ENCODE measurements at places on chromosomes 3 and 15. TPM values are rescaled to one million over a fixed set of nuclear protein-coding genes. Genes with fewer than 3 reads are reported as not detected.

Gene ATP8B4
- not detected for total RNA-seq

Gene B3GALNT1
- 22.0 TPM for total RNA-seq

DNA sequence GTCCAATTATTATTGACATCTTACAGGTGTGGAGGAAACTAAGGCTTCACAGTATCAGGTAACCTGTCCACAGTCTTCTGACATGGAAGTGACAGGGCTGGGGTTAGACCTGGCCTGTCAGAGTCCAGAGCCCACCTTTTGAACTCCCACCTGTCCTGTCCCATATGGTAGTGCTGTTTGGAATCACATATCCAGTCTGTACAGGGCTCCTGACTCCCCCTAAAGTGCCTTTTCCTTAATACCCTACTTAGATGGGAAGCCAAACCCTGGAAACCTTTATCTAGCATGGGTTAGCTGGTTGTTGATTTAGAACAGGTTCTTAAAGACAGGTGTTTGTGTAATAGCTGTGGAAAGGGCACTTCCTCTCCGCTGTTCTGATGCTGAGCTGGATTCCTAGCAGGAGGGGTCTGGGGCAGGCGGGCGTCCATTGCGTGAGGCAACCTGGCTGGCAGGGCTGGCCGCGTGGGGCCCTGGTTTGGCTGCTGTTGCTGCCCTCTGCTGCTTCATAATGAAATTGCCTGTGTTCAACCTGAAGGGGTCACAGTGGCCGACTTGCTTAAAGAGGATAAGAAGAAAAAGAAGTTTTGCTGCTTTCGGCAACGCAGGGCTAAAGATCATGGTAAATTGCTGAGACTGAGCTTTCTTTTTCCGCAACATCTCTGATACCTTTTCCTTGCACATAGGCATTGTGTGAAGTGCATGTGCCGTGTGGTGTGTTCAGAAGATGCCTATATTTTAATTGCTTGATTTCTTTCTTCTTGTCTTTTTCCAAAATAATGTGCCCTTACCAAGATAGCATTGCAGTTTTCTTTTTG, 136.2 kb downstream of the CHDH start:
- DNase-seq, result no peak
- no peaks in the 10 kb centered on the region for H3K4me1 ChIP-seq

Gene MELTF
- total RNA-seq, result 5.2 TPM

Gene KCNAB1
- 3.0 TPM for total RNA-seq

DNA sequence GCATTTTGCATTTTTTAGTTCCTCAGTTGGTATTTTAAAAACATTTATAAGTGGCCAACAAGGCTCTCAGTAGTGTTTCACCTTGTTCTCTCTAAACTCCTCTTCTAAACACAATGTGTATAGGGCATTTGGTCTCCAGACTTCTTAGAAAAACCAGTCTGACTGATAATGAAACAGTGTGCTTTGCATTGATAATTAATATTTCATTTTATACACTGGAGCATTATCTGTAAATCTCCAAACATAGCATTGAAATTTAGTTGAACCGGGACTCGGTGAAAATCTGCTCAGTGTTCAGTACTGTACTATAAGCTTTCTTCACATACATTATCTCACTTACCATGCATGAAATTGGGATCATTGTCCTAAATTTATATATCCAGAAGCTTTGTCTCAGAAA, 53.6 kb downstream of the SETD5 start:
- peaks cover 47% of the 10 kb centered on the region for H3K36me3 ChIP-seq
- DNase-seq, result no peak
- no peak overlapping the region for H3K27ac ChIP-seq
- no peaks in the 10 kb centered on the region for H3K27me3 ChIP-seq
- no peaks in the 10 kb centered on the region for H3K4me1 ChIP-seq

DNA sequence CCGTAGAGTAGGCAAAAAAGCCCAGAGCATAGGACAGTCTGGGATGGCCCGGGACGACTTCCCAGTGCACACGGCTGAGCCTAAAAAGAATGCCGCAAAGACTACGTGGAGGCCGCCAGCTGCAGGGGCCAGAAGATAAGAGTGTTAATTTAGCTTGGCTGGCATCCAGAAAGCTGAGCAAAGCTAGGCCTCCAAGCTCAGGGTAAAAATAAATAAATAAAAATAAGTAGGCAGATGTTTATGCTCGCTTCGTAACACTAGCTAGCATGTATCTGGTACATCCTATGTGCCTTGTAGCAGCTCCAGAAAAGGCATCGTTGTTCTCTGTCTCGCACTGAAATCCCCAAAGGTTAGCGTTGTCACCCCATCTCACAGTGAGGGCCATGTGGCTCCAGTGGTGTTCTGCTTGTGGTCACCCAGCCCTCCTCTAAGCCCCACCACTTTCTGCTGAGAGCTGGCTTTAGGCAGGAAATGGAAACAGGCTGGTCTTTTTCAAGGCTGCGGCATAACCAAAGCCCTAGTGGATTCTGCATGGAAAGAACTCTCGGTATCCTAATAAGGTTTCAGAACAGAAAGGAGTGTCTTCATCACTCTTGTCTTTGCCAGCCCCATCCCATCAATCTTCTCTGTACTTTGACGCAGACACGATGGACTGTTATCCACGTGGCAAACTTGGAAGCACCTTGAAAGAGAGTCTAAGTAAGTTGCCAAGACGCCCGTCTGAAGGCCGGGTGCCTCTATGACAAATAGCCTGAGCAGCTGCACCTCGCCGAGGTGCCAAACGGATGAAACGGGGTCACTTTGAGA, 58.1 kb upstream of the MEF2A start:
- H3K4me3 ChIP-seq, result no peak overlapping the region
- no peaks in the 10 kb centered on the region for H3K27me3 ChIP-seq
- H3K27ac ChIP-seq, result peak overlapping the region; percentile 83
- no peak for DNase-seq

DNA sequence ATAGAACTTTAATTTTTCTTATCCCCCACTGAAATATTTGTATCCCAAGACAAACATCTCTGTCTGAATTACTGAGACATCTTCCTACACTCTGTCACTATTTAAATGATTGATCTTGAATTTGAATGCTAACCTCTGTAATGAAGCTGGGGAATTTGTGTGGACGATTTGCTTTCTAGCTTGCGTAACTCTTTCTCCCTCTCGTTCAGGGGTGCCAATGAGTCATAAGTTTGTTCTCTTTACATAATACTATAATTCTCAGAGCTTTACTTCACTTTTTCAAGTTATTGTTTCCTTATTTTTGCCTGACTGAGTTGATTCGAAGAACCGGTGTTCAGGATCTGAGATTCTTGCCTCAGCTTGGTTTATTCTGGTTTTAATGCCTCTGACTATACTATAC, 783.3 kb upstream of the CADM2 start:
- no peak for DNase-seq
- H3K27me3 ChIP-seq, result no peaks in the 10 kb centered on the region
- no peaks in the 10 kb centered on the region for H3K4me1 ChIP-seq
- no peaks in the 10 kb centered on the region for H3K36me3 ChIP-seq
- no peak overlapping the region for H3K4me3 ChIP-seq

Gene PPCDC
- 12.9 TPM for total RNA-seq

Gene HHATL
- not detected for total RNA-seq

Gene SATB1
- 4.4 TPM for total RNA-seq

DNA sequence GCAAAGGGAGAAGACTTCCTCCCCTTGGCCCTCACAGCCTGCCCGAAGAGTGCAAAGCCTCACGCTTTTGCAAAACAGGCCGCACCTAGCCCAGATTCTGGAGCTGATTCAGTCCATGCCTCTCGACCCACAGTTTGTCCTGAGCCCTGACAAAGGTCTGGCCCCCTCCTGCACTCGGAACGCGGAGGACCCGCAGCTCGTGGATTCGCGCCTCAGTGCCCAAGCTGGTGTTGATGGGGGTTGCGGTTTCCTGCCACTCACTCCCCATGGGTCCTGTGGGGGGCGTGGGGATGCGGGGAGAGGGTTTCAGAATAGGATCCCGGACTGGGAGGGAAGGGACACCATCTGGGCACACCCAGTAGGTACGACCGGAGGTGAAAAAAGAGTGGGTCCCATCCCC, 594 bp upstream of the CRABP1 start:
- peaks cover 18% of the 10 kb centered on the region for H3K4me1 ChIP-seq
- H3K27ac ChIP-seq, result no peak overlapping the region
- no peak overlapping the region for H3K4me3 ChIP-seq
- peaks cover 62% of the 10 kb centered on the region for H3K27me3 ChIP-seq

Gene YEATS2
- total RNA-seq, result 38.2 TPM

Gene TTC23
- total RNA-seq, result 27.7 TPM

DNA sequence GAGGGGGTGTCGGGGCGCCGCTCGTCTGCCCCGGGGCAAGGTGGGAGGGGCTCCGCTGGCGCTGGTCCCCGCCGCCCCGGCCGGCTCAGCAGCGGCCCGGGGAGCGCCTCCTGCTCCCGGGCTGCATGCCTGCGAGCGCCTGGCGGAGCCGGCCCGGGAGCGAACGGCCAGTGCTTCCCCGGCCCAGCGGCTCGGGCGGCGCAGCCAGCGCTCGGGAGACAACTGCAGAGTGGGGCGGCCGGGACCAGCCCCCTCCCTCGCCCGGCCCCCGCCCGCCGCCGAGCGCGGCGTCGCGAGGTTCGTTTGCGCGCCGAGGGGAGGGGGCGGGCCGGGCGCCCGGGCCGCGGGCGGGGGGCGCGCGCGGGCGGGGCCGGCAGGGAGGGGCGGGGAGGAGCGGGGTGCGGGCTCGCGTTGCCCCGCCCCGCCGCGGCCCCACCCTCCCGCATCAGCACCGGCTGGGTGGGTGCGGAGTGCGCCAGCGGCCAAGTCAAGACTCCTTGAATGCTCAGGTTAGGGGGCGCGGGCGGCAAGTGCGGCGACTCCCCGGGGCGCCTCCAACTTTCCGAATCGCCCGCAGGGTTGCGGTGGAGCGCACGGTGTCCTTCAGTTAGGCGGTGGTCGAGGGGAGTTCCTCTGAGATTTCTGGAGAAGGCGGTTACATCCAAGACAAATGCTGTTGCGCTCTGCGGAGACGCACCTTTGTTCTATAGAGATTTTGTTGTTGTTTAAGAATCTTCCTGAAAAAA, at the start of gene RGMA:
Gene RGMA, minus strand, starts transcription at position 231 of the 746 bp plus-strand sequence. CDS start 279 bp downstream, outside the sequence.
- H3K36me3 ChIP-seq, result peaks cover 2% of the 10 kb centered on the region
- peaks cover 30% of the 10 kb centered on the region for H3K4me1 ChIP-seq
- H3K27ac ChIP-seq, result peak within 1 kb of the TSS; percentile 28
- H3K27me3 ChIP-seq, result peaks cover 19% of the 10 kb centered on the region
- H3K4me3 ChIP-seq, result peak within 1 kb of the TSS; percentile 77

DNA sequence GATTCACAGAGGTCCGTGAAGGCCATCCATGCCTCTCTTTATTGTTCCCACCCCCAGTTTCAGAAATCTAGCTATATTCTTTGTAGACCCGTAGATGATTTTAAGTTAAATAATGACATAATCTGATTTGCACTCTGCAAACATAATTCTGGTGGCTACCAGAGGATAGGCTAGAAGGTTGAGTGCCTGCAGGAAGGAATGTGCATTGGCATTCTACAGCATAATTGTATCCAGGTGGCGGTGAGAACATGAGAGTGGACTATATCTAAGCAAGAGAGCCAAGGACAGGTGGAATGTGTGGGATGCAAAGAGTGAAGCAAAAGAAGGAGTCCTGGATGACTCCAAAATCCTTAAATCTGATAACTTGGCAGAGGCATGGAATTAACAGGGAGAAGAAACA, 298.5 kb upstream of the MME start:
- DNase-seq, result no peak
- H3K4me1 ChIP-seq, result peaks cover 6% of the 10 kb centered on the region
- H3K27ac ChIP-seq, result no peak overlapping the region
- no peak overlapping the region for H3K4me3 ChIP-seq
- no peaks in the 10 kb centered on the region for H3K36me3 ChIP-seq
- H3K27me3 ChIP-seq, result peaks cover 14% of the 10 kb centered on the region

DNA sequence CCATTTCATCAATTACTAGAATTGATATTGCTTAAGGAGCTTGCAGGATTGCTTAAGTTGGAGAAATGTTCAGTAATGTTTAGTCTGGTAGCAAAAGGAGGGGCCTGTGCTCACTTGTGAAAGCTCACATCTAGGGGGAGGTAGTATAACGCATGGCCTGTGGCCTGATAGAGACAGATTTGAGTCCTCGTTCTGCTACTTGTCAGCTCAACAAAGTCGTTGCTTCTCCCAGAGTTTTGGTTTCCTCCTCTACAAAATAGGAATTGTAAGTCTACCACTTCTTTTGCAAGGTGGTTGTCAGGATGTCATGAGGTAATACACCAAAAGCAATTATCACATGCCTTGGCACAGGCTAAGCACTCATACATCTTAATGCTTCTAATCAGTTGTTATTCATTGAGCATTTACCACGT, 1.3 kb downstream of the ST3GAL6 start:
- peaks cover 19% of the 10 kb centered on the region for H3K27me3 ChIP-seq
- no peak overlapping the region for H3K4me3 ChIP-seq
- H3K27ac ChIP-seq, result no peak overlapping the region

DNA sequence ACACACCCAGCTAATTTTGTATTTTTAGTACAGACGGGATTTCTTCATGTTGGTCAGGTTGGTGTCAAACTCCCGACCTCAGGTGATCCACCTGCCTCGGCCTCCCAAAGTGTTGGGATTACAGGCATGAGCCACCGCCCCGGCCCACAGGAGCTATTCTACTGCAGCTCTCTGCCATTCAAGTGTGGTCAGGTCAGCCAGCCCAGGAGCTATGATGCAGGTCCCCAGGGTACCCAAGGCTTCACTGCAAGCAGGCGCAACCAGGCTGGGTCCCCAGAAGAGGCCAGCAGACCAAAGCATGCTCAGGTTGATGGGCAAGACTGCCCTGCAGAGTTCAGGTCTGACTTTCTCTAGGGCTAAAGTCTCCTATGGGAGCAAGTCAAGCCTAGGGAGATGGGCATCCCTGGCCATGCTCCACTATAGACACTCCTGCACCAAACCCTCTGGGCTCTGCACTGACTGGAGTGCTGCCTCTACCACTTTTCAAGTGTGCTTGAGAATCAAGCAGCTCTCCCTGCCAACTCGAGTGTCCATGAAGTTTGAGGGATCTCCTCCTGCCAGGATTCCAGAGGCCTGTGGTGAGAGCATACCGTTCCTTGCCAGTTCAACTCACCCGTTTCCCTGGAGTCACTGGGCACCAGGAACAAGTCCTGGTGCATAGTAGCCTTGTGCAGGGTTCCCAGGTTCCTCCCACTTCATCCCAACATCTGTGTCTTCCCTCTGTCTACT, 30.9 kb downstream of the MYO9A start:
- H3K4me3 ChIP-seq, result no peak overlapping the region
- H3K27ac ChIP-seq, result no peak overlapping the region
- no peak for DNase-seq
- H3K36me3 ChIP-seq, result peaks cover 2% of the 10 kb centered on the region
- H3K27me3 ChIP-seq, result no peaks in the 10 kb centered on the region

DNA sequence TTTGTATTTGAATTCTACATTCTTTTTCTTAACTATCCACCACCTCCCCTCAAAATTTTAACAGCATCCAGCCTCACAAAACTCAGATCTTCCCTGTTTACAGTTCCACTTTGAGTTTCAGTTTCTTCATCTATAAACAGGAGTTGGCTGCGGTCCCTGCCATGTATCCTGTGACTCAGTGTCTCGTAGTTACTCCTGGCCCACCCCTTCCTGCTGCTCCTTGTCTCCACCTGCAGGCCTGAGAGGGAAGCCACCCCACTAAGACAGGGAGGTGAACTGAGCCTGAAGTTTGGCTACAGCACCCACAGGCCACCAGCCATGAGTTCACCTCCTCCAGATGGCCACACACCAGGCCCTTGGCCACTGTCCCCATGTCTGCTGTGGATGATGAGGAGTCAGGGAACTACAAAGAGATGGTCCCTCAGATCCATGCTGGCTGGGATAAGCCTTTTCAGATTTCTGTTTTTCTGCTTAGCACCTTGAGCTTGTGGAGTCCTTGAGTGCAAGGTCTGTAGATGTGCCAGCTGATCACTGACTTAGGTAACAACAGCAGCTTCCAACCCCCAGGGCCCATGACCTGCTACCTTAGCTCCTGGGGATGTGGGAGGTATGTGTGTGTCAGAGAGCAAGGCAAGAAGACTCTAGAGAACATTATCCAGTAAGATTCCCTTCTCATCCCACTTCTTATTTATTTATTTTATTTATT, 37.5 kb downstream of the CD86 start:
- DNase-seq, result no peak
- no peaks in the 10 kb centered on the region for H3K4me1 ChIP-seq
- H3K27me3 ChIP-seq, result peaks cover 4% of the 10 kb centered on the region
- no peak overlapping the region for H3K4me3 ChIP-seq
- H3K27ac ChIP-seq, result no peak overlapping the region

Data from chondrocyte (in vitro differentiated cells).